ENCODE measurements at places on chromosomes 5 and 9. TPM values are rescaled to one million over a fixed set of nuclear protein-coding genes. Genes with fewer than 3 reads are reported as not detected.

Gene MARCOL
- not detected for total RNA-seq

Gene FCN2
- 1.2 TPM for total RNA-seq

Gene OTP
- not detected for total RNA-seq

Gene PTBP3
- 111 TPM for total RNA-seq

Gene KLF9
- total RNA-seq, result 19.7 TPM

Gene INSL6
- total RNA-seq, result not detected

Gene CNTRL
- 20.8 TPM for total RNA-seq

Gene ATP10B
- total RNA-seq, result 0.47 TPM

Gene DMRT3
- 0.58 TPM for total RNA-seq

Gene ORM2
- total RNA-seq, result not detected

Gene RETREG1
- 41.3 TPM for total RNA-seq

Gene LCN1
- total RNA-seq, result not detected

Gene C6
- 0.88 TPM for total RNA-seq

Gene PFN3
- not detected for total RNA-seq

Gene SPARC
- 1,386 TPM for total RNA-seq

Gene SEMA6A
- total RNA-seq, result 56.8 TPM

Gene CATSPER3
- total RNA-seq, result 0.58 TPM

Gene DNAI1
- total RNA-seq, result 1.3 TPM

Gene NDUFS6
- 26.5 TPM for total RNA-seq

Gene ROR2
- 31.0 TPM for total RNA-seq

Gene CDHR2
- total RNA-seq, result 10.1 TPM

Gene MLLT3
- total RNA-seq, result 24.8 TPM

Gene LHX2
- total RNA-seq, result 0.12 TPM

Gene PIP5K1B
- total RNA-seq, result 7.0 TPM

Gene GARIN3
- not detected for total RNA-seq

Gene GCNT4
- total RNA-seq, result 7.8 TPM

Gene EQTN
- 1.4 TPM for total RNA-seq

Gene ELOVL7
- total RNA-seq, result 18.4 TPM

Gene LAMC3
- total RNA-seq, result 47.9 TPM

Gene CDH9
- total RNA-seq, result 10.2 TPM

Gene SARDH
- total RNA-seq, result 19.6 TPM

Gene PDLIM4
- total RNA-seq, result 25.9 TPM

Gene NDFIP1
- total RNA-seq, result 140 TPM

Gene IGFBPL1
- total RNA-seq, result 2.2 TPM

Gene CARTPT
- total RNA-seq, result 0.23 TPM
